Endothelial cell of umbilical vein (primary cell): ENCODE measurements at places on chromosomes 7 and 10. TPM values are rescaled to one million over a fixed set of nuclear protein-coding genes. Genes with fewer than 3 reads are reported as not detected.

PRKG1 gene
- 0.18 and 0.39 TPM in 2 replicates for total RNA-seq

ATP5MK gene
- total RNA-seq = 369 and 407 TPM in 2 replicates

CRHR2 gene
- not detected in 2 replicates for total RNA-seq

THAP5 gene
- 14.1 and 17.0 TPM in 2 replicates for total RNA-seq

EPHA1 gene
- not detected in 2 replicates for total RNA-seq

CFAP43 gene
- total RNA-seq = not detected in 2 replicates

RBM28 gene
- total RNA-seq = 58.5 and 58.7 TPM in 2 replicates

ZNF3 gene
- 30.9 and 31.1 TPM in 2 replicates for total RNA-seq

HOXA5 gene
- total RNA-seq = 18.8 and 21.4 TPM in 2 replicates

NUTM2D gene
- total RNA-seq = 1.3 and 1.6 TPM in 2 replicates

C7orf33 gene
- total RNA-seq = not detected in 2 replicates

EN2 gene
- not detected in 2 replicates for total RNA-seq

CUX1 gene
- total RNA-seq = 45.0 and 49.8 TPM in 2 replicates

PRTFDC1 gene
- 24.2 and 27.0 TPM in 2 replicates for total RNA-seq

AUTS2 gene
- total RNA-seq = 8.0 and 11.3 TPM in 2 replicates

RGS10 gene
- 21.8 and 22.4 TPM in 2 replicates for total RNA-seq

IFIT1B gene
- total RNA-seq = not detected in 2 replicates

TRIM50 gene
- total RNA-seq = not detected in 2 replicates

HOXA3 gene
- total RNA-seq = 12.0 and 14.0 TPM in 2 replicates

SCIN gene
- 0.69 TPM in 1 of 2 replicates, not detected in the other for total RNA-seq

C7orf57 gene
- not detected in 2 replicates for total RNA-seq

PTCD1 gene
- 6.9 and 9.6 TPM in 2 replicates for total RNA-seq

NPM3 gene
- 55.4 and 60.7 TPM in 2 replicates for total RNA-seq

TUBB8 gene
- not detected in 2 replicates for total RNA-seq

INTS15 gene
- total RNA-seq = 31.5 and 35.7 TPM in 2 replicates

CEP55 gene
- total RNA-seq = 58.9 and 63.0 TPM in 2 replicates

FRMD4A gene
- 148 and 155 TPM in 2 replicates for total RNA-seq

TSPAN15 gene
- 78.4 and 100 TPM in 2 replicates for total RNA-seq

GTF2IRD1 gene
- 24.2 and 24.7 TPM in 2 replicates for total RNA-seq

TMEM184A gene
- not detected in 2 replicates for total RNA-seq
